ENCODE measurements at places on chromosomes 7 and 10.

DNA sequence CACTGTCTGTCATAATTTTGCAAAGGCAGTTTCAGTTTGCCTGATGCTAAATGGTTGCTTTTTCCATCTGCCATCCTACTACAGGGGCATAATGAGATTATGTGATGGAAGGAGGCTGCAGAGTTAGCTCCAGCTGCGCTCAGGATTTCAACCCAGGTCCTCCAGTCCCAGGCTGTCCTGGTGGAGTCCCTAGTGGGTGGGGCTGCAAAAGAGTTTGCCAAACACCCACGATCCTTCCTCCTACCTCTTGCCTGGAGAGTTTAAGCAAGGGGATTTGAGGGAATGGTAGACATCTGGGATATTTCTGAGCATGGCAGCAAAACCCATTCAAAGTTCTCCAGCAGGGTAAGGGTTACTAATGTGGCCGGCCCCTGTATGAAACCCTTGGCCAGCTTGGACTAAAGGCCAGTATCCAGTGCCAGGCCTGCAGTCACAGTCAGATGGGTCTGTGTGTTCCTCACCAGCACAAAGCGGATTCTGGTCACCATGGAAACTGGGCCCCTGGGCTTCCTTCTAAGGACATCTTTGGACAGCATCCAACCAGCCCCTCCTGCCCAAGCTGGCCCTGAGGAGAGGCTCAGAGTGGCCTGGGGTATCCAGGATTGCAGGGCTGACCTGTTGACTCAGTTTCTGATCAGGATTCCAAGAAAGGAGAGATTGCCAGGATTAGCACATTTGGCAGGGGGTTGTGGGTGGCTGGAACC lies 42.7 kb upstream of the CHST3 start:
- no peak for DNase-seq

DNA sequence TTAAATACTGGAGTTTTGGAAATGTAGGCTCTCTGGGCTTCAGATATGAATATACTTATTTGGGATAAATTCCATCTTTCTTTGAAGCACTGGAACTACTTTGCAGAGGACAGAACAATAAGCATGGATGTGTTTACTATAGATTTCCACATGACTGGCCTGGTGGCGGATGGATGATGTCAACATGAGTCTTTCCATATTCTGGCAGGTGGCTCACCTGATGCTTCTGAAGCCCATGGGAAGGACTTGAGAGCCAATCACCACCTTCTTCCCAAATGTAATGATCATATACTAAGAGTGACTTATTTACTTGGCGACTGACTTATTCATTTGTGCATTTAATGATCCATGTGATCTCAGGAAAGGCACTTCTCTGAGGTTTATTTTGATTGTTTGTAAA lies 110.5 kb downstream of the FANK1 start:
- DNase-seq: no peak

GRCh38 chr7:55306331-55306730 lies 58.8 kb upstream of the LANCL2 start:
- DNase-seq: no peak

DNA sequence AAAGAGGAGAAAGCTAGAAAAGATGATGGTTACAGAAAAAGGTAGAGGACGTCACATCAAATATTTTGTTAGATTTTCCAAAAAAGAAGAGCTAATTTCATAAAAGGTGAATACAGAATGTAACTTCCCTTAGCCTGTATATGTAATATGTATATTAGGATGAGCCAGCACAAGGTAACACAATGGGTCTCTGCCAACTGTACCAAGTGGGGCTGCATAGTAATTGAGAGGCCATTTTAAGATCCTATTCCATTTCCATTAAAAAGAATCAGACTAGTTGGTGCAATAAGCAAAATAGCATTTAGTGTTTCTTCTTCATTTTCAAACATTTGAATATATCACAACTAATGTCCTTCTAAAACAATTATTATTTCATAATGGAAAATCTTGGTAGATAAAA lies 134.6 kb downstream of the SEMA3A start:
- no peak for DNase-seq

Data from stimulated activated naive CD8-positive, alpha-beta T cell treated with anti-CD3 and anti-CD28 coated beads, Interleukin-15, amount 100 ng/mL, for 72 hours (primary cell).